A549 treated with CORT108297 at 1 μM for 4 hours (cell line): ENCODE measurements at places on chromosomes 6 and 20. TPM values are rescaled to one million over a fixed set of nuclear protein-coding genes. Genes with fewer than 3 reads are reported as not detected.

Gene SYNGAP1
- 3.2 to 6.4 TPM (median 5.2 TPM) in 5 replicates for total RNA-seq

Gene ADAM33
- 0.03 to 0.07 TPM (median 0.05 TPM) in 4 of 5 replicates, not detected in the other for total RNA-seq

Gene TOX2
- 8.0 to 13.1 TPM (median 11.2 TPM) in 5 replicates for total RNA-seq

Gene PACSIN1
- 0.01 to 0.08 TPM (median 0.06 TPM) in 5 replicates for total RNA-seq

Gene GNAS-AS1
- total RNA-seq: not detected in 5 replicates

Gene GPX5
- not detected in 5 replicates for total RNA-seq

Gene HLA-DMA
- 2.4 to 3.6 TPM (median 2.7 TPM) in 5 replicates for total RNA-seq

Gene ARFGAP1
- total RNA-seq: 55.7 to 101 TPM (median 92.1 TPM) in 5 replicates

Gene PDYN
- total RNA-seq: not detected in 5 replicates

Gene ZKSCAN8
- 4.0 to 6.0 TPM (median 5.2 TPM) in 5 replicates for total RNA-seq

Gene PRR18
- total RNA-seq: 0.08 to 0.22 TPM (median 0.09 TPM) in 5 replicates

Gene SOBP
- 0.88 to 1.4 TPM (median 1.0 TPM) in 5 replicates for total RNA-seq

Gene CDSN
- total RNA-seq: 0.03 TPM in 1 of 5 replicates, not detected in the others

Gene UBD
- 0.46 to 0.99 TPM (median 0.64 TPM) in 5 replicates for total RNA-seq

Gene TP53TG5
- total RNA-seq: not detected in 5 replicates

Gene SAPCD1
- total RNA-seq: 2.7 to 4.9 TPM (median 4.1 TPM) in 5 replicates

Gene EPHA7
- 0.09 to 0.11 TPM (median 0.09 TPM) in 5 replicates for total RNA-seq

Gene MROH8
- 0.68 to 1.3 TPM (median 0.93 TPM) in 5 replicates for total RNA-seq

Gene LATS1
- 5.2 to 8.1 TPM (median 7.4 TPM) in 5 replicates for total RNA-seq

Gene HLA-G
- total RNA-seq: 0.16 TPM in 1 of 5 replicates, not detected in the others

Gene RAB5IF
- total RNA-seq: 199 to 303 TPM (median 280 TPM) in 5 replicates

Gene COL9A3
- 0.37 to 0.84 TPM (median 0.55 TPM) in 5 replicates for total RNA-seq

Gene HLA-DRA
- total RNA-seq: not detected in 5 replicates

Gene ZBTB46
- 0.66 to 0.99 TPM (median 0.84 TPM) in 5 replicates for total RNA-seq

Gene VGLL2
- total RNA-seq: not detected in 5 replicates

Gene CD109
- 25.4 to 45.7 TPM (median 39.2 TPM) in 5 replicates for total RNA-seq

Gene CAPN11
- total RNA-seq: 0.02 TPM in 1 of 5 replicates, not detected in the others

Gene FAM162B
- not detected in 5 replicates for total RNA-seq

Gene BPIFA1
- not detected in 5 replicates for total RNA-seq

Gene RIN2
- total RNA-seq: 26.6 to 29.8 TPM (median 29.4 TPM) in 5 replicates

Gene ADGRF1
- 0.16 TPM in 1 of 5 replicates, not detected in the others for total RNA-seq

Gene ANKRD66
- not detected in 5 replicates for total RNA-seq

Gene PTCHD4
- total RNA-seq: 0.05 to 0.08 TPM (median 0.06 TPM) in 3 of 5 replicates, not detected in the others

Gene NHLRC1
- 1.4 to 2.3 TPM (median 1.9 TPM) in 5 replicates for total RNA-seq

Gene CST2
- total RNA-seq: 0.10 to 0.32 TPM (median 0.13 TPM) in 3 of 5 replicates, not detected in the others

Gene SNAP25
- total RNA-seq: 14.2 to 19.0 TPM (median 18.4 TPM) in 5 replicates

Gene CCM2L
- 0.33 to 0.68 TPM (median 0.55 TPM) in 5 replicates for total RNA-seq

Gene RNF182
- 2.7 to 3.5 TPM (median 3.1 TPM) in 5 replicates for total RNA-seq

Gene GRM1
- 0.02 to 0.06 TPM (median 0.03 TPM) in 3 of 5 replicates, not detected in the others for total RNA-seq

Gene SIRPB1
- 0.48 to 0.66 TPM (median 0.52 TPM) in 5 replicates for total RNA-seq

Gene AHCY
- 311 to 333 TPM (median 327 TPM) in 5 replicates for total RNA-seq

Gene RAET1L
- total RNA-seq: 0.30 to 0.40 TPM (median 0.33 TPM) in 5 replicates

Gene LAMA4
- total RNA-seq: 1.5 to 2.0 TPM (median 1.7 TPM) in 5 replicates

Gene GMDS
- total RNA-seq: 7.6 to 9.4 TPM (median 8.8 TPM) in 5 replicates

Gene FAM209B
- total RNA-seq: 0.14 to 0.60 TPM (median 0.54 TPM) in 5 replicates

Gene CALHM5
- 0.04 to 0.10 TPM (median 0.06 TPM) in 5 replicates for total RNA-seq

Gene CLPSL2
- 0.70 to 1.2 TPM (median 0.80 TPM) in 5 replicates for total RNA-seq

Gene OGFR
- total RNA-seq: 38.6 to 50.9 TPM (median 47.4 TPM) in 5 replicates
